ENCODE measurements at places on chromosomes 4 and X.

DNA sequence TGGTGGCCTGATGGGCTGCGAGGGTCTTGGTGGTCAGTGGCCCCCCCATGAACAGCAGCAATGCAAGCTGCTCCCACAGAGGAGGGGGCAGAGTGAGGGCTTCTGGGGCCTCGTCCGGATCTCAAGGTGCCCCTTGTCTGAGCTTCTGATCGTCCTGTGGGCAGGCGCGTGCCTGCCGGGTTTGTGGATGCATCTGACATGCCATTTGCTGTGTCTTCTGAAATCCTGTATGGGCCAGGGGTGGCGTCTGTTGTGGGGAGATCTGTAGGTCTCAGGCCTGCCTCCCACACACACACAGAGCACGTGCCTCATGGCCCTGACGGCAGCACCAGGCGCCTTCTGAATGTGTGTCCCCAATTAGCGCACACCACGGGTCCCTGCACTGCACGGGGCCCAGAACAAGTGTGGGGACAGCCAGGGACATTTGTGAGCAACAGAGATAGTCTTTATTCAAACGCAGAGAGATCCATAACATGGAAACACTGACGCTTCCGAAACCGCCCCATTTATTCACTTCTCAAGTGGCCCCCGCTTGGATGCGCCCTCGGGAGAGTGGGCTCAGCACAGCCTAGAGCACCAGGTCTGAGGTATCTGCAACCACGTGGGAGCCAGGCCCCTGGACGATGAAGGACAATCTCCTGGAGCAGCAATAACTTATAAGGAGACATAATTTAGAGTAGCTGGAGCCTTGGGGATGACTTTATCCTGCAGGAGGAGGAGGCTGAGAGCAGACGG, 5.7 kb downstream of the SPON2 start:
- no peak for DNase-seq

- no peak for DNase-seq
These were observed 132.0 kb downstream of the ATG4A start for GRCh38 chrX:108223585-108223984.

GRCh38 chr4:87540146-87541058, 11.2 kb upstream of the SPARCL1 start:
- DNase-seq, result no peak

GRCh38 chr4:3302173-3302785, 9.5 kb downstream of the RGS12 start:
- no peak for DNase-seq

- DNase-seq, result no peak
These were observed 15.8 kb upstream of the DHRSX start for GRCh38 chrX:2516623-2517022.

DNA sequence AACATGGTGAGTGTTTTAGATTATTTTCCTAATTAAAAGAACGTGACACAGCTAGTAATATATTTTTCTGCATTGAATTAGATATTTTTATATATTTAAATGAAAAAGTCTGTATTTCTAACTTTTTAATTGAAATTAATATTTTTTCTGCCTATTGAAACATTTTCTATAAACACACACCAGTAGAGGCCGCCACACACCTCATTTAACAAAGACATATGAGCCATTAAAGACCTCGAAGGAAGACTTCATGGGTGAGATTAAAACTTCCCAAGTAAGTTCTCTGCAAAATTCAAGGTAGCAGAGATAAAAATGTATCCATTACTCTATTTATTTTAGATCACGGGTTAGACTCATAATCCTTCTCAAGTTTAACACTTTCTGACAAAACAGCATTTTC, 8.3 kb downstream of the SLITRK2 start:
- no peak for DNase-seq

- no peak for DNase-seq
These were observed 46.7 kb upstream of the WDR1 start for GRCh38 chr4:10163296-10163695.

- no peak for DNase-seq
These were observed 199.3 kb upstream of the GRID2 start for GRCh38 chr4:92104506-92104905.

DNA sequence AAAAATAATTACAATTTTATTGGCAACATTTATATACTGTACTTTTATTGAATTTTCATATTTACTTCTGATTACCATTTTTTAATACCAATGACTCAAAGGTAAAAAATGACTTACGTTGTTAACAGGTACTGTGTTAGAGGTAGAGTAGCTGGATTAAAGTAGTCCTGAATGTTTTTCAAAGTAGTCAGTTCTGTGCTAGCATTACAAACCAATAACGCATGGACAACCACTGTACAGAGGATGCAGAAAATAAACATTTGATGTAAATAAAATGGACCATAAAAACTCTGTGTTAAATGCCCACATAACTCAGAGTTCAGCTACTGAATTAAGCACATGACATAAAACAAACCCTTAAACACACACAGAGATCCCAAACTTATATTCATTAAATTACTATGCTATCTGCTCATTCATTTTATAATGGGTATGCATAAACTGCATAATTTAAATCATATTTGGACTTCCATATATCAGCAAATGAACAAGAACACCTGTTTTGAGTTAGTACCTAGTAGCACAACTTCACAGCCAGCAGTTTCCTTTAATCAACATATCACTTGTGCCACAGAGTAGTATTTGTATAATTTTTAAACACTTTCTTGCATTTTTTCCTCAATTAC, 46.4 kb upstream of the NEUROG2 start:
- no peak for DNase-seq

DNA sequence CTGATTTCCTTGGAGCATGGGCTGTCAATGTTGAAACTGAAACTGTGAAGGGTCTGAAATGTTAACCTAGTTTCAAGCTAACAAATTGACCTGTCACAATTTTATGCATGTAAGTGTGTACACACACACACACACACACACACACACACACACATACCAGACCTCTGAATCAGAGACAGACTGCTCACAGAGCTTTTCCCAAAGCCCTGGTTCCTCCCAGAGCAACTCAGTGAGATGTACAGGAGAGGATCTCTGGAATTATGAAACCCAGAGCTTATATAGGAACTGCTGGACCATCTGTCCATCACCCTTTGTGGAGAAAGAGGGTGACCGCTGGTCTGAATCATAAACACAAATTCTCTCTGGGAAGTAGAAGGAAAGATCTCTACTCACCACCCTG, 228.1 kb upstream of the PRPS2 start:
- DNase-seq, result no peak

DNA sequence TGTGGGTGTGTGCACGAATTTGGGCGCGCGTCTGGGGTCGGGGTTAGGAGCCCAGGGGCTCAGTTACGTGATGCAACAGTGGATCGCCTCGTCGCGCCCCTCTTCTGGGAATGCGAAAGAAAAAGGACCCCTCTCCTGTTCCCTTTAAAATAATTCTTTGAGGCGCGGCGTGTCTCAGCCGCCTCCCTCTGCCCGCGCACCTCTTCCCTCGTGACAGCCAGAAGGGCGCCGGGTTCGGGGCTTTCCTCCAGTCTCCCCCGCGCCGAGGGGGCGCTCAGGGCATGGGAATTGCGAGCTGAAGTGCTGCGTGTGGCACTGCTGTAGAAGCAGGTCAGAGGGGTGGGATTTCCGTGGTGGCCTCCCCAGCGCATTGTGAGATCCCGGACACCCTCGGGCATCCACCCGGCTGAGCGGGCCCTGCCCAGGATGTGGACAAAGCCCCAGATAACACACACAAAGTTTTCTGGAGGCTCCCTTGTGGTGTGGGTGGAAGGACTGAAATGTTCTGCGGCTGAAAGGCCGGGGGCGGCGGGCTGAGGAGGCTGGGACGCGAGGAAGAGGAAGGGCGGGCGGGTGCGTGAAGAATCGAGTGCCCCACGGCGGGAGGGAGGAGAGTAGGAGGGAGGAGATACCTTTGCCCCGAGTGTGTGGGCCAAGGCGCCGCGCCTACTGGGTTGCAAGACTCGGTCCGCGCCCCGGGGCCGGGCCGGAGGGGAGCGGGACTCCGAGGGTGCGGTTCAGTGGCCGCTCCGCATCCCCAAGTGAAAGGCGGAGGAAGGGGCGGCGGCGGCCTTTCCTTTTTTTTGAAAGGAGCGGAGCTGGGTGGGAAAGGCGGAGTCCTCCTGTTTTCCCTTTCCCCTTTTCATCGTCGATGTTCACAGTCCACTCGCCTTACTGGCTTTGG, 752 bp downstream of the SEPTIN11 start:
- DNase-seq, result no peak

- no peak for DNase-seq
These were observed 335.3 kb upstream of the NOCT start for GRCh38 chr4:138680256-138680655.

All from NCI-H526 (cell line).